ENCODE measurements at places on chromosomes 16 and 17. TPM values are rescaled to one million over a fixed set of nuclear protein-coding genes. Genes with fewer than 3 reads are reported as not detected.

GRCh38 chr17:4345581-4346252 is 20.8 kb downstream of the UBE2G1 start:
- DNase-seq = no peak

DNA sequence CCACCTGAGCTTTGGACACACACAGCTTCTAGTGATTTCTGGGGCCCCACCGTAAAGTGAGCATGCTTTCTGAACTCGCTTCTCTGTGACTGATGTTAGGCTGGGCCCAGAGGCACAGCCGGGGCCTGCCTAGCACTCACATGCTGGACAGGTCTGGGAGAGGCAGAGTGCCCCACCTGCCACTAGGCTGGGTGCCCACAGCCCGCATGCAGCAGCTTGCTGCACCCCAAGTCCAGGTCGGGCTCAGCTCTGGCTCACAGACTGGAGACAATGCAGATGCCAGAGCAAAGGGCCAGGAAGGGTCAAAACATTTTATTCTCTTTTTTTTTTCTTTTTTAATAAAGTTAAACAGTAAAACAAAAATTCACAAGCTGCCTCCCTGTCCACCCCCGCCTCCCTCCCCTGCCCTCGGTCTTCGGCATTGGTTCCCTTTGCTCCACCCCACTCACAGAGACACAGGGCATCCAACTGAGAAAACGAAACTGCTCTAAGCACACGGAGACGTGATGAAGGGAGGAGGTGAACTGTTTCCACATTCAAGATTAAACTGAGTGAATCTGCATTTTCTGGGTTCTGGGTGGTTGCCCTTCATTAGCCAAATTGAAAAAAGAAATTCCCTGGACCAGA is 9.7 kb downstream of the CNP start:
- DNase-seq = no peak

DNA sequence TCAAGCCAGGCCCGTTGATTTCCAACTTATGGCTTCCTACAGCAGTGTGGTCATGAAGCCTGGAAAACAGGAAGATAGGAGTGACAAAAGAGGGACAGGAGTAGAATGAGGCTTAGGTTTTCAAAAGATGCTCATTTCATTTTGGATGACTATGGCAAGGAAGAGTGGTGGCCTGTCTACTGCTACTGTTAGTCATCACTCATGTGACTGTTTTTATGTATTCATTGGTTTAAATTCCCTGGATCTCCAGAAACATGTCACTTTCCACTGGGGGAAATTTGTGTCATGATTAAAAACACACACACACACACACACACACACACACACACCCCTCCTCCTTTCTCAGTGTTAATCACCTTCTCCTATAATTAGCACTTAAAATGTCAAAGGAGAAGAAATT is 1.1 kb upstream of the CYLD start:
- no peak for DNase-seq

- no peak for DNase-seq
These were observed 5.9 kb downstream of the RPUSD1 start for GRCh38 chr16:782258-782657.

DNA sequence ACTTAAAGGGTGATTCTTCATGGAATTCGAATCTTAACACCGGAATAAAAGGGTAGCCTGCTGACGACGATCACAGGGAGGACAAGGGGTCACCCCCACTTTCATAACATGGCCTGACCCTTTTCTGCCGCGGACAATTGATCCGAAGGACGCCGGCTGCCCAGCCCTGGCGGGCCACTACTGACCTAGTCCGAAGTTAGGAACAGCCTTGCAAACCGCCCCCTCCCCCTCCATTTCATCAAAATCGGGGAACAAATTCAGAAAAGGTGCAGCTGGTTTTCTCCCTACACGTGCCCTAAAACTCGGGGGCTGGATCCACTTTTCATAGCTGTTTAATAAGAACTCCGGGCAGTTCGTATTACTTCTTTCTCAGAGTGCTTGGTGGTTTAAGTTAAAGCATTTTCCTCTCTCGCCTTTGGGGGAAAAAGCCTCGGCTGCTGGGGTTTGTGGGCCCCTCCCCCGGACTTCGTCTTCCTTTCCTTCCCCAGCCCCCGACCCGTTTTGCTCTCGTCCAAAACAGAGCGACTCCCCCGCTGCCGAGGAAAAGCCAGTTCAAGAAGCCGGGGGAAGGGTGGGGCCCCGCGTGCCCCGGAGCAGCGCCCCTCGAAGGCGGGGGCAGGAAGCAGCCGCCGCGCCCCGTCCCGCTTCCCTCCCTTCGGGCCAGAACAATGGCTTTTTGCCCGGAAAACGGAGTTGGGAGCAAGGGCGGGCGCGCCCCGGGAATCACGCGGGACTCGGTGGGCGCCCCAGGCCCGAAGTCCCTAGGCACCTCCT is 641 bp upstream of the CBX2 start:
- peak; percentile 69 for DNase-seq

- no peak for DNase-seq
These were observed 7.0 kb upstream of the SLC39A11 start for GRCh38 chr17:73099511-73099910.

GRCh38 chr17:77499699-77500435 is 359.1 kb downstream of the SEC14L1 start:
- DNase-seq = peak; percentile 10

Gene PAQR4
- 69.1 TPM for total RNA-seq

Gene PTGES3L
- 4.1 TPM for total RNA-seq

Data from glutamatergic neuron (in vitro differentiated cells).